CD4-positive, alpha-beta T cell treated with Interleukin-10 for 1 hour (primary cell): ENCODE measurements at places on chromosomes 16 and 17.

GRCh38 chr16:28556914-28557320, 3.2 kb downstream of the SGF29 start:
- no peak for DNase-seq

DNA sequence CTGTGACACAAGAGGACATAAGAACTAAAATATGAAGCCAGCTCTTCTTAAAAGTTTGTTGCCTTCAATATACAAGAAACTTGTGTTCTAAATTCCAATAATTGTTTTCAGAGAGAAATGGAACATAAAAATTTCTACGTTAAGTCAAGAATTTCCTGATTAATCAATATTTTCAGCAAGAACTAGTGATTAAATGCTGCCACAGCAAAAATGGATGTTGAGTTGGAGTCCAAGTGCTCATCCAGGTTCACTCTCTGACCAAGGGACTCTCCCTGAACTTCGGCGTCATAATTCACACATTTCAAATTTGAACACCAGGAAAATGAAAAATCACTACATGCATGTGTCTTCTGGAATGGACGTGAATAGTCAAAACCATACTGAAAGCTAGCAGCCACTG, 1263.6 kb upstream of the GOT2 start:
- DNase-seq: no peak

GRCh38 chr16:84239141-84239769, 557 bp downstream of the KCNG4 start:
- no peak for DNase-seq

DNA sequence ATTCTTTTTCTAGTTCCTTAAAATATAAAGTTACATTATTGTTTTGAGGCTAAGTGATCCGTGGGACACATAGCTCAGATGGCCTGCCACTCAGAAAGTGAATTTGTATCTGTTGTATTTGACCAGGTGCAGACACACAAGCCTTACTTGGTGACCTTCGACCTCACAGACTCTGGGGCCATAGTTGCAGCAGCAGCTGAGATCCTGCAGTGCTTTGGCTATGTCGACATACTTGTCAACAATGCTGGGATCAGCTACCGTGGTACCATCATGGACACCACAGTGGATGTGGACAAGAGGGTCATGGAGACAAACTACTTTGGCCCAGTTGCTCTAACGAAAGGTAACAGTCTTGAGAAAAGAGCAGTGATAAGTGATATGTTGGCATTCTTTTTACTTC, 30.5 kb downstream of the TMEM11 start:
- no peak for DNase-seq

GRCh38 chr17:64732336-64733006, 70.4 kb upstream of the SMURF2 start:
- DNase-seq: no peak

- DNase-seq: no peak
Measured at GRCh38 chr16:76346210-76346609, 69.0 kb downstream of the CNTNAP4 start.

GRCh38 chr16:4803898-4804762, 1.7 kb upstream of the ROGDI start:
- no peak for DNase-seq

- no peak for DNase-seq
Measured at GRCh38 chr16:17084130-17084529, 386.6 kb downstream of the XYLT1 start.

DNA sequence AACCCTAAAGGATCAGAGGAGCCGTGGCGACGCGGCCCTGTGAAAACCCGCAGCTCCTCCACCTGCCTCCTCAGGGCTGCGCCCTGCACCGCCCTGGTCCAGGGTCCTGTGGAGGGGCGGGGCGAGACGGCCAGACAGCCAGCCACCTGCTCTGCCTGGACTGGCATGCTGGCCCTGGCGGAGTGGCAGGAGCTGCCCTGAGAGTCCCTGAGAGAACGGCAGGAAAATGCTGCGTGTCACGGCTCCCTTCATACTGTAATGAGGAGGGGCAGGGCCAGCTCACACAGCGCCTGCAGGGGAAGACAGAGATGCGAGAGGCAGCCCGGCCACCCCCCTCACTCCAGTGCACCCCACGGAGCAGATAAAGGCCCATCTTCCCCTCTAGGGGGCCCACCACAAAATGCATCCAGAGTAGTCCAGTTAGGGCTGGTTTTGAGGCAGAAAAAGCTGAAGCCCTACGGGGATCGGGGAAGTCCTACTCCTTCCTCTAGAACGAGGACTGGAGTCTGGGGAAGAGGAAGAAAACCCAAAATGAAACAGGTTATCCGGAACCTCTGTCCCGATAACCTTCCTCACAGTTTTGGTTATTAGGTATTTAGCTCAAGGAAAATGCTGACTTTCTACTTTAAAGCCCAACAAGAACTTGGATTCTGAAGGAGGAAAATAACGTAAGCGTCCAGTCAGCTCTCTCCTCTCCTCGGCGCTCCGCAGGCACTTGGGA, 97.6 kb upstream of the DNAH17 start:
- no peak for DNase-seq

DNA sequence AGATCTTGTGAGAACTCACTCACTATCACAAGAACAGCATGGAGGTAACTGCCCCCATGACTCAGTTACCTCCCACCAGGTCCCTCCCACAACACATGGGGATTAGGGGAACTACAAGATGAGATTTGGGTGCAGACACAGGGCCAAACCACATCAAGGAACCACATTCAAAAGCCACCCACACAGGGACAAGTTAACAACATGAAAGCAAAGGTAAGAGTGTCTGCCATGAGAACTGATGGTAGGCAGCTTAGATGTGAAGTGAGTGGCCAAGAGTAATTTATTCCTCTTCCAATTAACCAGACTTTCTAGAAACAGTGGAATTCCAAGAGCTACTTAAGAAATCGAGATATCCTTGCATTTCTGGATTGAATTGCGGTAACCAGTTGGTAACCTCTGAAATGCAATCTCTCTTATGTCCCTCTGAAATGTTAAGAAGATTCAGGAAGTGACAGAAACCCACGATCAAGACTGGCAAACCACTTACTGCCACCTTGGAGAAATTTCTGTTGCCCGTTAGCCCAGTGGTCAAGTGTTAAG, 167.4 kb upstream of the CACNG5 start:
- peak; percentile 61 for DNase-seq

GRCh38 chr17:29195465-29196081, 15.4 kb upstream of the MYO18A start:
- no peak for DNase-seq

DNA sequence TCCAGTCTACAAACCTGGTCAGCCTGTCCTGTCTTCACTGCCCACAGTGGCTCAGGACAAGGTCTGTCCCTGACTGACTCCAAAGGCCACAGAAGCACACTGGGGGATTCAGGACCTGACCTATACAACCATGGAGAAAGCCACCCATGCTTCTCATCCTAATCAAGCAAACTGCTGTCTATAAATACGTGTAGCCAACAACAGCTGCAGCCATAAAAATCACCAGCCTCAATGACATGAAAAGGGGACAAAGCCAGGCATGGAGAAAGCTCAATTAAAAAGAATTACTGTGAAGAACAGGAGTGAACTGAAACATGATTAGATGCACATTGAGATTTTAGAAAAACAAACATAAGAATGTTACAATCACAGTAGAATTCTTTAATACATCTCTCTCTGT, 170.1 kb downstream of the CDK5R1 start:
- no peak for DNase-seq

DNA sequence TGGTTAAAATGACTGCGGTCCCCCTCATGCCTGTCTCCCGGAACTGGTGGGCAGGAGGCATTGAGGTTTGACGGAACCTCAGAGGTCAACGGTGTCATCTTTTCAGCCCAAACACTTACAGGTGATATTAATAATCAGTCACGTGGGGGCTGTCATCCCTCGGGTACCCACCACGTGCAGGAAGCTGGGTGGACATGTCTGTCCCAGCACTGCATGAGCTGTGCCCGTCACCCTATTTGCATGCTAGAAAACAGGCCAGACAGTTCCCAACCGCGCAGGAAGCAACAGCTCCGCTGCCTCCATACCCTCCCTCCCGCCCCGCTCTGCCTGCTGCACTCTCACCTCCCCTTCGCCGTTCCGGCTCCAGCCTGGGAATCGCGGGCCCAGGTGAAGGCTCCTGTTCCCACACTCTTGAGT, 1.4 kb downstream of the SYNGR3 start:
- DNase-seq: peak; percentile 71

DNA sequence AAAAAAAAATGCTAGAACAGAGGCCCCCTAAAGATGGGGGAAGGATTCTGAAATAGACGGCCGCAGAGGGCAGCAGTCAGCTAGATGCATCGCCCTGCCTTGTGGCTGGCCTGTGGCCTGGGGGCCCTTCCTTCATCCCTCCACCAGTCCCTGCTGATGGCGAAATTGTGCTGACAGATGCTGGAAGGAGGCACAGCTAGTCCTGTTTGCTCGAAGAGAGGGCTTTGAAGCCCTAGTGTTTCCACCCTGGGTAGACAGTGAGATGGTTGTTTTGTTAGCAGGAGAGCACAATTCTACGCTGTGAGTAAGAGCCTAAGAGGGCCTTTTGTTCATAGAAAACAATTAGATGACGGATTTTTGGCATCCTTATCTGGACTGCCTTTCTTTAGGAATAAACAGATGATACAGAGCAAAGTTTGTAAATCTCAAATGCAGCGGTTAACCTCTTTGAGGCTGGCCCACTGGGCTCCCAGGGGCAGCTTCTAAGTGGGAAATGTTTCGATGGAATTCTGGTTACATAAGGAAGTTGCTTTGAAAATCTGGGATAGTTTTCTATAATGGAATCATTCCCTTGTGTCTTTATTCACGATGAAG, 23.0 kb downstream of the VPS35L start:
- no peak for DNase-seq

DNA sequence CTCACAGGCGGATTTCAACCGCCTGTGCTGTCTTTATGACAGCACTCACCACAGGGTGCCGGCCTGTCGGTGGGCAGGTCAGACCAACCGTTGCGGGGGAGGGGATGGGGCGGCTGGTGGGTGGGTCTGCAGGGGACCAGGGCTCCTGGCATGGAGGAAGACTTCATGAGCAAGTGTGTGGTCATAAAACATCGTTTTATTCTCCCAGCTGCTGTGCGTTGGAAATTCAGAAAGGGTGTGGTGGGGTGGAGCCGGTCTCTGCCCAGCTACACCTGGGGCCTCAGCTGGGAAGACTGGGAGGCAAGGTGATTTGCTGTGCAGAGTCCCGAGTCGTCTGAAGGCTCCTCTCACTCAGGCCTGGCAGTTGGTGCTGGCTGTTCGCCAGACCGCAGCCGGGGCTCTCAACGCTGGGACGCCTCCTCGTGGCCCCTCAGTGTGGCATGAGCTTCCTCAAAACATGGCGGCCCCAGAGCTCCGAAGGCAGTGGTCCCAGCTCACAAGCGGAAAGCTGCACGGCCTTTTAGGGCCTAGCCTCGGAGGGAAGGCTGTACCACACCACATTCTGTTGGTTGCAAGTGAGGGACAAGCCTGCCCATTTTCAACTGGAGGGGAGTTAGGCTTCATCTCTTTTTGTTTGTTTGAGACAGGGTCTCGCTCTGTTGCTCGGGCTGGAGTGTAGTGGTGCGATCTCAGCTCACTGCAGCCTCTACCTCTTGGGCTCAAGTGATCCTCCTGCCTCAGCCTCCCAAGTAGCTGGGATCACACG, 45.8 kb upstream of the GSE1 start:
- DNase-seq: no peak

DNA sequence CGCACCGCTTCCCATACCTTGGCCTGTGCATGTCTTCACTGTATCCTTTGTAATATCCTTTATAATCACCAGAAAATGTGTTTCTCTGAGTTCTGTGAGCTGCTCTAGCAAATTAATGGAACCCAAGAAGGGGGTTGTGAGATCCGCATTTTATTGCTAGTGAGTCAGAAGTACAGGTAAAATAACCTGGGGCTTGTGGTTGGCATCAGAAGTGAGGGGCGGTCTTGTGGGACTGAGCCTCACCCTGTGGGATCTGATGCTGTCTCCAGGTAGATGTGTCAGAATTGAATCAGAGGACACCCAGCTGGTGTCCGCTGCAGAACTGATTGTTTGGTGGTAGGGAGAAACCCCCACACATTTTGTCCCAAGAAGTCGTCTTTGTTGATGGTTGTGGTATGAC, 382.4 kb downstream of the SNX29 start:
- no peak for DNase-seq

- DNase-seq: no peak
Measured at GRCh38 chr17:34733333-34733732, 154.0 kb downstream of the TMEM132E start.

- DNase-seq: no peak
Measured at GRCh38 chr17:72838581-72838980, 253.9 kb downstream of the SLC39A11 start.

DNA sequence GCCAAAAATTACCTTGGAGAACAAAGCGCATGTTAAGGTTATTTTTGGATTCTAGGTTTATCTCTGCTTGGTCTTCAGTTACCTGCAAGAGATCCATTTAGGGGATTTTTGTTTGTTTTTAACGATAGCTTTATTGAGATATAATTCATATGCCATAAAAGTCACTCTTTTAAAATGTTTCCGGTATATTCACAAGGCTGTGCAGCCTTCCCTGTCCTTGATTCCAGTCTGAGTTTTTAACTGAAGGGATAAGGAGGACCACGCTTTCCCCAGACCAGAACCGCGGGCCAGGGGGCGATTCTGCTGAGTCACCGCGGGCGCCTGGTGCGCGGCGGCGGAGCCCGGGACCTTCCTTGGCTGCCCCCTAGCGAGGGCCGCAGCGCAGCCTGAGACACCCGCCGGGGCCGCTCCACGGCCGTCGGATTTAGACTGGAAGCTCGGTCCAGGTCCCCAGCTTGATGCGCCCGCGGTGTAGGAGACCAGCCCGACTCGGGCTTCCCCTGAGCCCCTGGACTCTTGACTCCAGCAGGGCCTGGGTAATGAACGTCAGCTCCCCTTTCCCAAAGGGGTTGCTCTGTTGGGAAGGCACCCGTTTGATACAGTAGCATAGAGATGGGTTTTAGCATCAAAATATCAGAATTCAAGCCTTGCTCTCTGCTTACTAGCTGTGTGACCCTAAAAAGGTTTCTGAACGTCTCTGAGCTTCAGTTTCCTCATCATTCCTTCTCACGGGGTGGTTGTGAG, 50.0 kb upstream of the STH start:
- peak; percentile 48 for DNase-seq

DNA sequence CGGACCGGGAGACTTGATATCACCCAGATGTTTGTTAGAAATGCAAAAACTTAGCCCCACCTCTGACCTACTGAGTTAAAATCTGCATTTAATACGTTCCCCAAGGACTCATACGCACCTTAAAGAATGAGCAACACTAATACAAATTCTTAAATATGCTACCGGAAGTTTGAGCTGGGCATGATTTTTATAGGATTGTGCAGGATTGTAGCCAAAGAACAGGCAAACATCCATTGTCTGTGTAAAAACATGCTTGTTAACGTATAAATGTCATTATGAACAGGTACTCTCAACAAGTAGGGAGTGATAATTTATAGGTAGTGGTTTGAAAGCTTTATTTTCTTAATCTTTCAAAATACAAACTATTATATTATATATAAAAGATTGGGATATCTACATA, 22.3 kb upstream of the COX10 start:
- no peak for DNase-seq

GRCh38 chr16:50285406-50286003, 19.2 kb downstream of the ADCY7 start:
- no peak for DNase-seq
